ENCODE measurements at places on chromosomes 2 and 18. TPM values are rescaled to one million over a fixed set of nuclear protein-coding genes. Genes with fewer than 3 reads are reported as not detected.

Gene CDCA7
- 47.0 TPM for total RNA-seq

Gene AKAIN1
- total RNA-seq, result not detected

Gene HOXD3
- total RNA-seq, result 0.15 TPM

Gene ZAP70
- total RNA-seq, result not detected

Gene CD8B2
- not detected for total RNA-seq

Gene OTOS
- total RNA-seq, result not detected

Gene RGPD3
- total RNA-seq, result 0.13 TPM

Gene PID1
- total RNA-seq, result 3.5 TPM

Gene CPLX4
- total RNA-seq, result not detected

Gene IL1R2
- total RNA-seq, result 0.71 TPM

Gene TMEM169
- total RNA-seq, result 0.85 TPM

Gene SKOR2
- not detected for total RNA-seq

Gene ACOXL
- not detected for total RNA-seq

Gene SLC23A3
- total RNA-seq, result 0.62 TPM

Gene MBD1
- total RNA-seq, result 34.3 TPM

Gene C2orf80
- not detected for total RNA-seq
